ENCODE measurements at places on chromosomes 16 and 17.

DNA sequence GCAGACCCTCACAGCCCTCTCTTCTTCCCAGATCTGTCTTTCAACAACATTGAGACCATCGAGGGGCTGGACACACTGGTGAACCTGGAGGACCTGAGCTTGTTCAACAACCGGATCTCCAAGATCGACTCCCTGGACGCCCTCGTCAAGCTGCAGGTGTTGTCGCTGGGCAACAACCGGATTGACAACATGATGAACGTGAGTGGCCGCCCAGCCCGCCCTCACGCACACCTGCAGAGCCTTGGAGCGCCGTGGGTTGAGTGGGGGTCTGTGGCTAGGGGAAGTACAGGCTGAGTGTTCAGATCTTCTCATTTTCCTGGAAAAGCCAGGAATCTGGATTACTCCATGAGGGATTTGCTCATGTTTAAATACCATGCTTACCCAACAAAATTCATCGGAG lies 15.2 kb downstream of the DRC3 start:
- no peak for DNase-seq

- no peak for DNase-seq
These were observed 62.2 kb downstream of the UTP18 start for GRCh38 chr17:51322390-51323029.

- DNase-seq: no peak
These were observed 20.3 kb downstream of the RAB11FIP4 start for GRCh38 chr17:31411707-31412285.

- DNase-seq: no peak
These were observed 320.5 kb upstream of the TNRC6C start for GRCh38 chr17:77637818-77638575.

DNA sequence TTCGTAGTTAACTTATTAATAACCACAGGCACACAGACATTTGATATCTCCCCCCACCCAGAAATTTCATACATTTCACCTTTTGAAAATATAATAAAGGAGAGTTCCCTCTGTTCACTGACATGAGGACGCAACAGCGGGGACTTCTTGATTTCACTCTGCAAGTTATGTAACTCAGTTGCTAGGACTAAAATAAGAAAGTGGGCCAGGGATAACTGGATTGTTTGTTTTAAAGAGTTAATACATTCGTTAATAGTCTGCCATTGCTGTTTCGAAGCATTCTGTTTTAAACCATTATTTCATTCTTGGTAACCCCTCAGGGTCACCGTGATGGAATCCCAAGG lies 1.2 kb downstream of the RHOT1 start:
- DNase-seq: peak; percentile 33

DNA sequence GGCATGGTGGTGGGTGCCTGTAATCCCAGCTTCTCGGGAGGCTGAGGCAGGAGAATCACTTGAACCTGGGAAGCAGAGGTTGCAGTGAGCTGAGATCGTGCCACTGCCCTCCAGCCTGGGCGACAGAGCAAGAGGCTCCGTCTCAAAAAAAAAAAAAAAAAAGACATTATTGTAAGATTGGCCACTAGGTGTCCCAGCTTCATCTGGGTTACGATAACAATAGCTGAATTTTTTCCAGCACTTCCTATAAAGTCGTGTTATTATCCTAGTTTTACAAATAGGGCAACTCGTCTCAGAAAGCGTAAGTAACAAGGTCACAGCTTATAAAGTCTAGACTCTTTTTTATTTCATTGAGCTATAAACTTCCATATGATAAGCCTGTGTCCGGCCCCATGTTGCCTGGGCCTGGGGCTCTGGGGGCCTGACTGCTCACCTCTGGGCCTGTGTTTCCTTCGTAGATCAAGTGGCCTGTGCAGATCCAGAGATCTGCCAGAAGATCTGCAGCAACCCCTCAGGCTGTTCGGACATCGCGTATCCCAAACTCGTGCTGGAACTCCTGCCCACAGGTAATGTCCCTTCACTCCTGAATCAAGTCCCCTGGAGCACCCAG lies 60.5 kb downstream of the SLC5A11 start:
- no peak for DNase-seq

GRCh38 chr16:89268987-89269735 lies 51.7 kb downstream of the ZNF778 start:
- DNase-seq: no peak

DNA sequence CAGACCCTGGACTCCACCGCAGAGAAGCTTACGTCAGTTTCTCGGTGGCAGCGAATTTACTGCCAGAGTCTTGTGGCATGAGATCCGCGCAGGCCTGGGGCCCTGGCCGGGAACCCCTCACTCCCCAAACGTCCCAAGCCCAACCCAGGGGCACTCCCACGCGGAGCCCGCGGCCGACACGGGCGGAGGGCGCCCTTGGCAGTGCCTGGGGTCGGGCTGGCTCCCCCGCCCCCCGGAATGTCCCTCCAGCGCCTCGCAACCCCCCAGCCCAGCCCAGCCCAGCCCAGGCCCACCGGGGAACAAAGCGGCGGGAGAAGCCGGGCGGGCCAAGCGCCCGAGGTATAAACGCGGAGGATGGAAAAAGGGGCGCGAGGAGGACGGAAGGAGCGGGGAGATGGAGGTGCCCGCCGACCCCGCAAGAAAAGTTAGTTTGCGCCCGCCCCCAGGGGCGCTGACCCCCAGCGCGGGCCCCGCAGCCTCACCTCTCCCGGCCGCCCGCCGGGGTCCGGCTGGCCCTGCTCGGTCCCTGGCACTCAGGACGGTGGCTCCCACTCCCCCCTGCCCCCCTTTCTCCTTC lies 330 bp downstream of the CASKIN2 start:
- no peak for DNase-seq

DNA sequence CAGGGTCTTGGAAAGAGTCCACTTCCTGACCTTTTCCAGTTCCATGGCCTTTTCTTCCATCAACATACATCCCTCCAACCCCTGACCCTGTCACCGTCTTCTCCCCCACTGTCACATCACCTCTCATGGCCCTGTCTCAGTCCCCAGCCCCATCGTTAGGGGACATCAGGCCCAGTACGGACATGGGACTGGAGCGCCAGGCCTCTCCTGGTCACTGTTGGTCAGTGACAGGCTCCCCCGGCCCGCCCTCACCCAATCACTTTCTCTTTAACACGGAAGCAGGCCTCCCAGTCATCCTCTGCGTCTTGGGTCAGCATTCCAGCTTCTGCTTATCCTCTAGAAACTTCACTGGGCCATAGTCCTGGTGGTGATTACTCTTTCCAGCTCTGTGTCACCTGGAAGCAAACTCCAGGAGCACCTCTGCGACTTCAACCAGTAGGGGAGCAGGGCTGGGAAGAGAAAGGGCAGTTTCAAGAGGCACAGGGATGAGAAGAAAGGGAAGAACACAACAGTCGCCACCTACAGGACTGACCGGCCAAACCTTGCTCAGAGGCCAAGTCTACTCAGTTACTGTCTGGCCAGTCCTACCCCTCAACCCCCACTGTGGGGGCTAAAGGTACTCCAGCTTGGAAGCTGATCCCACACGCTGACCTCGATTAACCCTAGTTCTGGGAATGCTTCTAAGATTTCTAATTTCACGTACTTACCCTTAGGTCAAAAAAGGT lies 15.9 kb upstream of the ICAM2 start:
- no peak for DNase-seq

GRCh38 chr17:78923660-78924453 lies 1.3 kb downstream of the TIMP2 start:
- peak; percentile 50 for DNase-seq

GRCh38 chr17:71703701-71704100 lies 417.1 kb upstream of the SOX9 start:
- no peak for DNase-seq

GRCh38 chr17:79537686-79538085 lies 73.2 kb downstream of the RBFOX3 start:
- DNase-seq: no peak

DNA sequence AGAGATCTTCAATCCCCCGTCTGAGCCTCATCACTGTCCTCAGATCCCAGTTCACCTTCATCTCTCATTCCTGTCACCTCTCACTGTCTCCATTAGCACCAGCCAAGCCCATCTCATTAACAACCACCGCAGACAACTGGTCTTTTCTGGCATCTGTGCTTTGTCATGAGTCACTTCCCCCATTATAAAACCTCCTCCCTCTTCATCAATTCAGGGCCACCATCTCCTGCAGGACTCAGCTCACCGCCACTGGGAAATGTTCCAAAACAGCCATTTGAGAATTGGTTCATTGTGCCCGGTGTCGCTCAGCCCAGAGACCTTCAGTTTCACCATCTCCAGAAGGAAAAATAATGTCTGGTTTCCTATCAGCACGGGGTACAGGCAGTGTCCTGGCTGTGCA lies 56.9 kb upstream of the TEKT3 start:
- no peak for DNase-seq

- no peak for DNase-seq
These were observed 181.9 kb downstream of the SPECC1 start for GRCh38 chr17:20191056-20191455.

GRCh38 chr17:79607940-79608623 lies 2.8 kb downstream of the RBFOX3 start:
- DNase-seq: no peak

- no peak for DNase-seq
These were observed 87.8 kb upstream of the CORO6 start for GRCh38 chr17:29710520-29710884.

- no peak for DNase-seq
These were observed 333 bp downstream of the MAFG start for GRCh38 chr17:81927152-81927652.

GRCh38 chr16:19697756-19698318 lies 20.2 kb downstream of the KNOP1 start:
- DNase-seq: no peak

- DNase-seq: no peak
These were observed 6.2 kb upstream of the CD300LG start for GRCh38 chr17:43840814-43841213.

GRCh38 chr16:51129105-51129504 lies 22.0 kb downstream of the SALL1 start:
- DNase-seq: no peak

DNA sequence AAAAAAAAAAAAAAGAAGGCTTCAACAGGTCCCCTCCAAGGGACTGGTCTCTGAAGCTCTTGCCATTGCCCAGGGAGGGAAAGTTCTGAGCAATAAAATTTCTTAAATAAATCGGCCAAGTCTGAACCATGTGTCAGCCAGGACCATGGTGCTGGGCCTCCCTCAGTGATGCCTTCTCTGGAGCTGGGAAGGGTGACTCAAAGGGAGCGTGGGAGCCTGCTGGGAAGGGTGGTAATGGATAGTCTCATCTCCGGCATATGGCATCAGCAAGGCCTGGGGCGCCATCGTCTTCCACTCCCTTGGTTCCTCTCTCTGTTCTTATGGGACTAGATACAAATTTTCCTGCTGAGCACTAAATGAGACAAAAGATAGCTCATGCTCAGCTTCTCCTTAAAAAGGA lies 2.3 kb downstream of the VKORC1 start:
- DNase-seq: no peak

GRCh38 chr16:28986492-28986891 lies 1.6 kb downstream of the LAT start:
- no peak for DNase-seq

DNA sequence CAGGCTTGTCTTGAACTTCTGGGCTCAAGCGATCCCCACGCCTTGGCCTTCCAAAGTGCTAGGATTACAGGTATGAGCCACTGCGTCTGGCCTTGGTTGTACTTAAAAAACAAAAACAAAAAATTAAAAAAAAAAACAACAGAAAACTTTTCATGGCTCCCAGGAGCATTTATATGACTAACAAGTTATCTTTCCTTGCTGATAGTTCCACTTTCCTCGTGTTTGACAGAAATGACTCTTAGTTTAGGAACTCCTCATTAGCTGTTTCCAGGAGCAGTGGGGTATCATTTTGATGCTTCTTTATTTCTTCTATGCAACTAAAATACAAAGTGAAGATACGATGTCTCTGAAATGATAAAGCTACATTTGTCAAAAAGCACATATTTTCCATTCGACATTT lies 165.4 kb downstream of the PRKCA start:
- no peak for DNase-seq

All from CD14-positive monocyte (primary cell).